Activated CD4-positive, alpha-beta T cell treated with anti-CD3 and anti-CD28 coated beads, Interleukin-2, amount 50 U/mL, for 48 hours (primary cell): ENCODE measurements at places on chromosomes 7 and 10.

DNA sequence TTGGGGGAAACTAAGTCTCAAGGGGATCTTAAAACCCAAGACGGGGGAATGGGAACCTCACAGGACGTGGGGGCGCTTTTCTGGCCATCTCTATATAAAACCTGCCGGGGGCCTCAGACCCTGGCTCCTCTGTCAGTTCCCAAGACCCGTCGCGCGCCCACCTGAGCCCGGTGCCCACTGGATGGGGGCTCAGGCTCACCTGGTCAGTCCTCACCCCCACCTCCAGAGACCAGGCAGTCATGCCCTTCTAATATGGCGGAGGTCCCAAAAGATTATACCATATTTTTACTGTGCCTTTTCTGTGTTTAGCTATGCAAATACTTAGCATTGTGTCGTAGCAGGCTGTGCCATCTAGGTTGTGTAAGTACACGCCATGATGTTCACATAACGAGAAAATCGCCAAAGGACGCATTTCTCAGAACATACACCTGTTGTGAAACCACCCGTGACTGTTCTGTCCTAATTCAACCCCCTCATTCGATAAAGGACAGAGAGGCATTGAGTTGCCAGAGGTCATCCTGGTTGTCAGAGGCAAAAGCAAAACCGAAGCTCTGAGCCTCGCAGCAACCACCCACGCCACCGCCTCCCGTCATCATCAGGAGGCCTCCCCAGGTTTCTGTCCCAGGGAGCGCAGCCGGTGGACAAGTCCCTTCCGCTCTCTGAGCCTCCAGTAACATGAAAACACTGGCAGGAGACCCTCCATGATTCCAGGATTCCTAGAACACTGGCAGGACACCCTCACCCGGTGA is 28.9 kb downstream of the OAT start:
- no peak for DNase-seq

GRCh38 chr10:34098821-34099567 is 716.1 kb downstream of the PARD3 start:
- DNase-seq: no peak

- no peak for DNase-seq
Observed at GRCh38 chr7:35893649-35894048, 92.8 kb downstream of the SEPTIN7 start.

DNA sequence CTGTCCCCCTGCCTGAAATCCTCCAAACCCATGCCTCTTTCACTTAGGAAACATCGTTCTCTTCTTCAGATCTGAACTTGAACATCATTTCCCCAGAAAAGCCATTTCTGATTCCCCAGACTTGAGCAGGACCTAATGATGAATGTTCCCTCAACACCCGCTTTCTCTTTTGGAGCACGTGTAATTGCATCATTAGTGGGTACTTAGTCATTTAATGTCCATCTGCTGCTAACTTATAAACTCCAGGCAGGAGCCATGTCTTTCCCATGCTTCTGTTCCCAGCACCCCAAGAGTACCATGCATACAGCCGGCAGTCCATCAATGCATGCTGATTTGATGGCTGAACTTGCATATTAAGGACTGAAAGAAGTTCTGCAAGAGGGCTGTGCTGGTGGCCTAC is 36.5 kb upstream of the ECHDC3 start:
- no peak for DNase-seq

DNA sequence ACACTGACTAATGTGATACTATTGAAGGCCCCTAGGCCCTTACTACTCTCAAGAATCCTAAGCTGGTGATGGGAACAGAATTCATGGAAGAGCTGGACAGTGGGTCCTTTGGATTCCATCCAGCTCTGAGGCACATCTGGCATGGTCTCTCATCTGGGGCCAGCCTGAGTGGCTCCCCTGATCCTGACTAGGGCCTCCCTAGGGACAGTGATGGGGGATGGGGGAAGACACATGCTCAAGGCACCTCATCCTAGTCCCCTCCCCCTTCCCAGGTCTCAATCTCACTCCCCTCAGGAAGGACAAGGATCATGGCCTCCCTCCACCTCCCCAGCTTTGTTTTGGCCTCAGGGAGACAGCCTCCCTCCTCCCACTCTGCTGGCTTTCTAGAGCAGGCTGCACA is 1.8 kb downstream of the KCNIP2 start:
- no peak for DNase-seq
